ENCODE measurements at places on chromosomes 5 and 9.

GRCh38 chr9:77614645-77615044, 33.5 kb downstream of the GNA14 start:
- DNase-seq, result no peak

- DNase-seq, result peak; percentile 67
Observed at GRCh38 chr5:139651853-139652787, 4.0 kb downstream of the CXXC5 start.

GRCh38 chr9:93941493-93941892, 13.7 kb downstream of the BARX1 start:
- DNase-seq, result no peak

- DNase-seq, result no peak
Observed at GRCh38 chr5:116572350-116573278, 2.0 kb downstream of the SEMA6A start.

DNA sequence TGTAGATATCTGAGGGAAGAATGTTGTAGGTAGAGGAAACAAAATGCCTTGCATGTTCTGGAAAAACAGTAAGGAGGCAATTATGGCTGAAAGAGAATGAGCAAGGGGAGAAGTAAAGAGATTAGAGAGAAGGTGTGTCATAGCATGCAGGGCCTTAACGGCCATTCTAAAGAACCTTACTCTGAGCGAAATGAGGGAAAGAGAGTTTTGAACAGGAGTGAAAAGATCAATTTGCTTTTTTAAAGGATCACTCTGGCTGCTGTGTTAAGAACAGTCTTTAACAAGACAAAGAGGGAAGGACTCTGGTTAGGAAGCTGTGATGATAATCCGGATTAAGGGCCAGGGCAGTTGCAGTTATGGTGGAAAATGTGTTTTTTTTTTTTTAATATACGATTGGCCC, 22.6 kb downstream of the PTBP3 start:
- no peak for DNase-seq

GRCh38 chr5:134877159-134877558, 3.0 kb downstream of the TXNDC15 start:
- DNase-seq, result peak; percentile 55
